ENCODE measurements at places on chromosomes 16 and 17.

GRCh38 chr17:4334776-4335584 is 31.5 kb downstream of the UBE2G1 start:
- no peak for DNase-seq

DNA sequence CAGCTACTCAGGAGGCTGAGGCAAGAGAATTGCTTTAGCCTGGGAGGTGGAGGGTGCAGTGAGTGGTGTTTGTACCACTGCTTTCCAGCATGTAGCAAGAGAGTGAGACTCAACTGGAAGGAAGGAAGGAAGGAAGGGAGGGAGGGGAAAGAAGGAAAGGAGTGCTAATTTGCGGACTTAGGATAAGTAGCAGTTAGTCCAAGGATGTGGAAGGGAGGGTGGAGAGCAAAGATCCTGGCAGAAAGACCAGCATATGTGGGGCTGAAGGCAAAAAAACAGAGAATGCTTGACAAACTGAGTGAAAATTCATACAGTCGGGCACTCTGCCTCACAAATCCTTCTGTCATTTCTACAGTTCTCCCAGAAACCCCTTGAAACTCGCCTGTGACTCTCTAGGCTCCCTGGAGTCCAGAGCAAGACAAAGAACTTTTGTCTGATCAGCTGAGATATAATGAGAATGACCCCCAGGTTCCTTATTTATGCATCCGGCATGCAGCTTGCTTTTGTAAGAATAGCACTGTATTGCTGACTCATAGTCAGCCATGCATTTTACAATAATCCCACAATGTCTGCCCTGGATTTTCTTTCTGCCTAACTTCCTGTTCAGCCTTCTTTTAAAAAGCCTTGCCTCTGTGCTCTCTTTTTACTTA is 31.5 kb downstream of the CDK5RAP3 start:
- DNase-seq = no peak

DNA sequence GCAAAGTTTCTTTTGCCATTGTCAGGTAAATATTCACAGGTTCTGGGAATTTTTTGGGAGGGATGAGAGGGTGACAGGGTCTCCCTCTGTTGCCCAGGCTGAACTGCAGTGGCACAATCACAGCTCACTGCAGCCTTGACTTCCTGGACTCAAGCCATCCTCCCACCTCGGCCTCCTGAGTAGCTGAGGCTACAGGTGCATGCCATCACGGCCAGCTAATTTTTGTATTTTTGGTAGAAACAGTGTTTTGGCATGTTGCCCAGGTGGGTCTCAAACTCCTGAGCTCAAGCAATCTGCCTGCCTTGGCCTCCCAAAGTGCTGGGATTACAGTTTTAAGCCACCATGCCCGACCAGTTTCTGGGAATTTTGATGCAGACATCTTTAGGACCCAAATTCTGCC is 53.0 kb downstream of the IQCK start:
- DNase-seq = no peak

GRCh38 chr17:21029036-21029435 is 13.8 kb downstream of the USP22 start:
- DNase-seq = no peak

GRCh38 chr17:9334536-9335446 is 240.8 kb downstream of the STX8 start:
- no peak for DNase-seq

DNA sequence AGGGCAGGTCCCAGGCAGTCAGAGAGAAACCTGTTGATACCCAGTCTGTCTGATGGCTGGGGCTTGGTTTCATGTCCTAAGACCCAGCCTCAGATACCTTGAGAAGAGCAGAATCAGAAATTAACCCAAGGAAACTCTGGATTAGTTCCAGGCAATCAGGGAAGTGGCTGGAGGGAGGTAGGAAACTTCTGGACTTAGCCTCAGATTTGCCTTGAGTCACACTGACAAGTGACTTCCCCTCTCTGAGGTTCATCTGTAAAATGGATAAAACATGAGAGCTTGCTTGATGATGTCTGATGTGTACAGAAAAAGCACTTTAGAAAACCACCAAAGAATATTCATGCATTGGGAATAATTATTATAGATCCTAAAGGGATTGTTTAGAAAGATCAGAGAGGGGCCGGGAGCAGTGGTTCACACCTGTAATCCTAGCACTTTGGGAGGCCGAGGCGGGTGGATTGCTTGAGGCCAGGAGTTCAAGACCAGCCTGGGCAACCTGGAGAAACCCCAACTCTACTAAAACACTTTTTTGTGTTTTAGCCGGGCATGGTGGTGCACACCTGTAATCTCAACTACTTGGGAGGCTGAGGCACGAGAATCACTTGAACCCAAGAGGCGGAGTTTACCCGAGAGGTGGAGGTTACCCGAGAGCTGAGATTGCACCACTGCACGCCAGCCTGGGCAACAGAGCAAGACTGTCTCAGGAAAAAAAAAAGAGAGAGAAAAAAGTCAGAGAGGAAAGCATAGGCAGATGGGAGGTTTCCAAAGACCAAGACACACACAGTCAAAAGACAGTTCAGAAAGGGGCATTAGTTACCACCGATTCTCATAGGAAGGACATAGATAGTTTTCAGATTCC is 3.8 kb downstream of the CIITA start:
- no peak for DNase-seq

GRCh38 chr17:11487469-11487868 is 110.8 kb upstream of the DNAH9 start:
- DNase-seq = no peak

Measured in AG04449 (cell line).